Breast epithelium (tissue), 4 donors: ENCODE measurements at places on chromosomes 3 and 15. TPM values are rescaled to one million over a fixed set of nuclear protein-coding genes. Genes with fewer than 3 reads are reported as not detected.

The ROBO2 gene
- total RNA-seq, result 0.98 TPM

DNA sequence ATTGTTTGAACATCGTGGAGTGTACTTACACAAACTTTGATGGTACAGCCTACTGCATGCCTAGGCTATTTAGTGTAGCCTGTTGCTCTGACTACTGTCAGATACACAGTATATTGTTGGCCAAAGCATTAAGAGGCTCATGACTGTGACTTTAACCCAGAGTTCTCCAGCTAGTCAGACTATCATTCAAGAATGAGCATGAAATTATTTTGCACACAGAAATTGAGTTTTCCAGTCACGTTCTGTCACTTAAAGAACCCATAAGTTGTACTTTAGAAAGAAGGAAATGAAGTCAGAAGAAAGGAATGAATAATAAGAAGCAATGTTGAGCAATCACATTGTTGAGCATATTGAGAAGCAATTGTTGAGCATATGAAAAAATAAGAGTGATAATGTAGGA, 37.6 kb upstream of the SLC22A13 start:
- no peak for DNase-seq

DNA sequence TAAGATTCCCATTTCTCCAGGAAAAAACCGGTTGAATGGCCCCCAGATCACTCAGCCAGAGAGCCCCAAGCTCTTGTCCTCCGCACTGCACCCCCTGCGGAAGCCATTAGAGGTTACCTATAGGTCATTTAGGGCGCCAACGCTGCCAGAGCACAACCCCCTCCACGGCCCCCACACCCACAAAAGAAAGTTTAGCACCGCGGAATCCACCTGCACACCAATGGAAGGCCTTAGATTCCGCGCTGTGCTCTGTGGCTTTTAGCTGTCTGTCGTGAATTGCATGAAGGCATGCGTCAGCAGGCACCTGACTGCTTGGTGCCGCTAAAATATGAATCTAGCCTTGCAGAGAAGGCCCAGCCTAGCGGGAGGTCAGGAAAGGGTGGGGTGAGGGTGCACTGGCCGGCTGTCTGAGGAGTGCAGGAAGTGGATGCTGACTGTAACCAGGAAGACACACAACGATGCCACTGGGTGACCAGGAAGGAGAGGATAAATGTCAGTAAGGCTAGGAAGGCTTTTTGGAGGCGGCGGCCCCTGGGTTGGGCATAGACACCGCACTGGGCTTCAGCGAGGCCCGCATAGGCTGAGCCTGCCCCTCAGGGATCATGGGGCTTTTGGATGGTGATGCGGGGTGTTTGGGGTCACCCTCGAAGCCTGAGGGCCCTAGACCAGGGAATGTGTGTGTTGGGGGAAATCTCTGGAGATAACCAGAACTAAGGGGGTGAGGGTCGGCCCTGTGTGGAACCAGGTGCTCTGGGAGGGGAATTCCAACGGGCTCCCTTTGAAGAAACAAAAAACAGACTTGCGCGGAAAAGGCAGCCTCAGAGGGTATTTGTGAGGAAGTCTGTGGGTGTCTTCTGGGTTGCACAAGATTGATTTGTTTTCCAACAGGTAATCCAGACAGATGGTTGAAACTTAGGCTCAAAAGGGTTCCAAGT, 976 bp upstream of the NUP210 start:
- DNase-seq, result no peak

DNA sequence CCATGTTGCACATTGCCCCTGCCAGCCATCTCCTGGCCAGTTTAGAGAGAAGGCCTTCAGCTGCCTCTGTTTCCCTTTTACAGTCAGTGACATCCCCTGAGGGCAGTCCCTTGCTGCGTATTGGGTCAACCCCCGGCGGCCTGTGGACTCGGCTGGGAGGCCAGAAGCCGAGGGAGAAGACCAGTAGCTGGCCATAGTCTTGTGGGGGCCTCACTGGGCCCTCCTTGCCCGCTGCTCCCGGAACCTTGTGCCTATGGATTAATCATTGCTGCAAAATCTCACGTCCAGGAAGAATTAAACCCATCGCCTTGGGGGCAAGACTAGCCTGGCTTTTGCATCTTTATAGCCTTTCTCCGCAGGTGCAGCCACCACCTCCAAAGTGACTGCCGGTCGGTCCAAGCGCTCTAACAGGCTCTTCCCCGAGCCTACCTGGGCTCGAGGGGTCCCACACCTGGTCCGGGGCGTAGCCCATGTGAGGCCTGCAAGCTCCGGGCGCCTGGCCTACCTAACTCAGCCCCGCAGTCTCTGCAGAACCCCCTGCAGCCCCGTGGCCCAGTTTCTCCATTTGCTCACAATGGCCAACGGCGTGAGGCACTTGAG, 870 bp upstream of the CHAC1 start:
- no peak for DNase-seq

GRCh38 chr3:12278566-12278965, 10.3 kb upstream of the PPARG start:
- DNase-seq, result no peak

DNA sequence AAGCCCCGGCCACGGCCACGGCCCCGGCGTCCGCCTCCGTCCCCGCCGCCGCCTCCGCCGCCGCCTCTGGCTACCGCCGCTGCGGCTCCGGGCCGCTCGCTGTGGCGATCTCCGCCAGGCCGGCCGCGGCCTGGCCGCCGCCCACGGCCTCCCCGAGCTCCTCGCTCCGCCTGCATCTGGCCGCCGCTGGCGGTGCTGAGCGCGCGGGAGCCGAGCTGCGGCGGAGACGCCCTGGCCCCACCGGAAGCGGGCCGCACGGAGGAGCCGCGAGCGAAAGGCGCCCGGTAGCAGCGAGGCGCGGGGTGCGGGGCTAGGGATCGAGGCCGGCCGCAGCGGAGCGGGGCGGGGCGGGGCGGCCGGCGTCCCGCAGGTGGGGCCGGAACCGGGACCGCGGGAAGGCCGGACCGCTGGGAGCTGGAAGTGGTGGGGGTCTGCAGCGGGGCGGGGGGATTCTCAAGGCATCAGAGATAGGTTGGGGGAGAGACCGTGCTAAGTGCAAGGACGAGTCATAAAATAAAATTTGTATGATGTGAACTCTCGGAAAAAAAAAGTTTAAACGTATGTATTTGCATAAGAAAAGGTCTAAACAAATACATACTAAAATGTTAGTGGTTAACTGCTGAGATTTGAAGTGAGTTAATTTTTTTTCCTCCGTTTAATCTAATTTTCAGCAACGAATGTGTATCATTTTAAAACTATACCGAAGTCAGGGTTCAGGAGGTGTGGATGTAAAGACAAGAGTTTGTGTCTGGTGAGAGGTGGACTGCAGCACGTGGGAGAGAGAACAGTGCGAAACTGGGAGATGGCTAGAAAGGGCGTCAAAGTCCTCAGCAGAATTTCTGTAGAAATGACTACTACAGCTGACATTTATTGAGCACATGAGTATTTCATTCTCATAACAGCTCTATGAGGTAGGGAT, at the start of gene AVEN:
Gene AVEN (minus strand): TSS at position 334 of the 919 bp plus-strand sequence. CDS start 158 bp downstream, at position 176.
- no peak for DNase-seq

- DNase-seq, result no peak
Observed at GRCh38 chr3:168121184-168122017, 25.7 kb upstream of the GOLIM4 start.

- DNase-seq, result no peak
Observed at GRCh38 chr15:82122746-82123400, 77.1 kb upstream of the MEX3B start.

DNA sequence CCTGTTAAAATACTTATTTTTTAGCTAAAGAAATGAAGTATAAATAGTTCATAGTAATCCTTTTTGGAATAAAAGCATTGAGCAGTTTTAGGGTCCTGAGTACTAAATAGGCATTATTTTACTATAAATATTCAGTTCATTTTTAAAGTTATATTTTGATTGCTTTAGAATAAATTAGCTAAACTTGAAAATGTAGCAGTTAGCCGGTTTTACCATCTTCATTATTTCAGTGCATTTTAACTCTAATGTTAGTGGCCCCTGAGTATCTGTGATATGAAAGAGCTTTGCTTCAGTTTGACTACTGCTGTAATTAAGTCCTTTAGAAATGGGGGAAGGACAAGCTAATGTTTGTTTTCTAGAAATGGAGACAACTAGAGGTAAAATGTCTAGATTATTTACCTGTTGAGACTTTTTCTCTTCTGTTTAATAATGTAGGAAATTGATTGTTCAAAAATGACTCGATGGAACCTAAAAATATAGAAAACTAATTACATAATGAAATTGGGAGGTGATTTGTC, 3.6 kb downstream of the SMC4 start:
- DNase-seq, result no peak

GRCh38 chr3:142844339-142844977, 44.4 kb downstream of the PCOLCE2 start:
- DNase-seq, result no peak

DNA sequence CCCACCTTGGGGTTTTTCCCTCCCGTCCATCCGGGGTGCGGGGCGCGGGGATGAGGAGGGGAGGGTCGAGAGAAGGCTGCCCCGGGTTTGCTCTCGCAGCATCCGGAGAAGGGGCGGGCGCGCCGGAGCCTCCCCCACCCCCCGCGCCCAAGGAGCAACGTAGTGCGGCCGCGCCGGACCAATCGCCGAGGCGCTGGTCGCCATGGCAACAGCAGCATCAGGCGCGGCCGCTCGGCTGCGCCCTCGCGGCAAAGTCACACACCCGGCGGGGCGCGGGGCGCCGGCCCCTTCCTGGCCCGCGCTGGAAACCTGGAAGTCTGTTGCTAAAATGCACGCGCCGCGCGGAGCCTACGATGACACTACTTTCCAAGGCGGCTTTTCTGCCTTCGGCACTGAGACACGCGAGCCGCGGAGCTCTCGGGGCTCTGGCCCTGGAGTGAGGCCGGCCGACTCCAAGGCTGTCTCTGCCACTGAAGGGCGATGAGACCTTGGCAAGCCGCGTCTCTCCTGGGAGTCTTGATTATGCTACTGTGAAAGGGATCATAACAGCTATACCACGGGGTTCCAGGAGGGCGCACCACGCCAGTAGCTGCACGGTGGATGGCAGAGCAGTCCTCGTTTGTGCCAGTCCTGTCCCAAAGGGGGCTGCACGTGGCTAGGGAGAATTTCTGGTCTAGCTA, at the start of gene IQSEC1:
Gene IQSEC1 (minus strand): TSS at position 104 of the 680 bp plus-strand sequence. CDS start 415 bp downstream, outside the sequence.
- DNase-seq, result no peak

DNA sequence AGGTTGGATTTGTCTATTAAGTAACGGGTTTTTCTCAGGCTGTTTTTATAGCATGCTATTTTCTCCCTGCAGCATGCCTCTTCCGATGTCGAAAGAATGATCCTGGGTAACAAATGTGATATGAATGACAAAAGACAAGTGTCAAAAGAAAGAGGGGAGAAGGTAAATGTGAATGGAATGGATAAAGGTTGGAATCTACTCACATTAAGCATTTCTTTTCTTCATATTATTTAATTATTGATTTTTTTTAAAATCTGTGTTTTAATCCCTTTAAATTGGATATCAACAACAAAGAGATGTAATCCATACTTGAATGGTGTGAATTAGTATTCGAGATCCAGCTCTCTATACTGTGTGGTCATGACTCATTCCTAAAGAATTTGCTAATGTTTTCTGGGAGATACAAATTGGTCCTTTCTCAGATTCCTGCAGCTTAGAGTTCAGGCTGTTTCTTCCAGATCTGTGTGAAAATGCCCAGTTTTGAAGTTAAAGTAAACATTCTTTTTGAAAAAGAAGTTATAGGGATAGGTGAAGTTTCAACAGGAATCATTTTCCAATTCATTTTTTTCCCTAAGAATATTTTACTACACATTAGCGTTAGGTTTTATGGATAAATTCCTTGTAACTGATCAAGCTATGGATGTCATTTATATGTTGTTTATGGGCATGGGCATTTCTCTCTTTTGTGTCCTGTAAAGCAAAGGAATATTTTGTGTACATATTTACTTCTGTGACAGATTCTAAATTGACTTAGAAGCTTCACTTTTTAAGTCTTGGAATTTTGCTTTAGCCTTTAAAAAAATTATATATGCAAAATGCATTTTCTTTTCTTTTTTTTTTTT, 20.8 kb upstream of the APH1B start:
- no peak for DNase-seq

DNA sequence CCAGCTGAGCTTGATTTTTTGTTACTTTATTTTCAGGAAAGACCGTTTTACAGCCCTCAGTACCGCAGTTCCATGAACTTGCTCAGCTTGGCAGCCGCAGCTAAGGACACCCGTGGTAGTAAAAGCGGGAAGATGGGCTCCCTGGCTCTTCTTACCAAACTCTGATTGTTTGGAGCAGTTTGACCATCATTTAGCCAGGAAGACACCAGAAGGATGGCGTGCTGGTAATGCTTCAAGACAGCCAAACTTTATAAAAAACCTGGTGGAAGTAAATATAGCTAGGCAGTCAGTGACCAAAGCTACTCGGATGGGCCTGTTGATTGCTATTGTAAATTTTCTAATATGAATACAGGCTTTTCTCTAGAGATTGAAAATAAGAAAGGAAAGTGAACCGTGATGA, 28.9 kb downstream of the POLR2M start:
- no peak for DNase-seq

- DNase-seq, result no peak
Observed at GRCh38 chr3:49327485-49327884, 12.4 kb downstream of the USP4 start.

DNA sequence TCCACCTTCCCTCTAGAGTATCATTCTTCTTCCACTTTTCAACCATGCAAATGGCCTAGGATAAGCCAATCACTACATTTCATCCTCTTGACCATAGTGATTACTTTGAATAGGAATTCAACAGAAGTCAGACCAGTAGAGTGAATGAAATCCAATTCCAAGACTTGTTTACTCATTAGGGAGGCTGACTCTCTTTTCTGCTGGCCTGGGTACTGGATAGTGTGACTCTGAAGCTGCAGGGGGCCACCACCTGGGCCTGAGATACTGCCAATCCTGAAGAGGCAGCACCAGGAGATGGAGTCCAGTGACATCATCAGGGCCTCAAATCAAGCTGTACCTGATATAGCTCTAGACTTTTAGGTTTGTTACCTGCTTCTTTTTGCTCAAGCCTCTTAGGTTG, 7.0 kb upstream of the FSTL1 start:
- DNase-seq, result no peak

The CD200 gene
- total RNA-seq, result 4.8 TPM

DNA sequence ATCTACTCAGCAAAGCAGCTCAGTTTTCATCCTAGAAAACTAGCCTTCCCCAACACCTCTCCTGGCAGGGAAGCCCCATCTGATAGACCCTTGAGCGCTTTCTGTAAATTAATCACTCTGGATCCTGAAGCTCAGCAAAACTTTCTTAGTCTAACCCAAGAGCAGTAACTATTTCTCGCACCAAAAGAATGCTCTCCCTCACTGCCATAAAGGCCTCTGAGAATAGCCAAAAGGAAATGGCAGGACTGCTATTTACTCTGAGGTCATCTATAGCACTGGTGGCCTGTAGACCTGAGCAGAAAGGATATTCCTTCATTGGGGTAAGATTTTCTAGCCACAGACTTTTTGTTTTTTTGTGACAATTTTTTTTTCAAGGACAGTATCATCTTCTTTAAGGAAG, 345.8 kb upstream of the ADAMTS9 start:
- no peak for DNase-seq

- DNase-seq, result no peak
Observed at GRCh38 chr3:136899622-136900158, 37.7 kb downstream of the NCK1 start.

- no peak for DNase-seq
Observed at GRCh38 chr15:64685230-64685888, 90.0 kb downstream of the RBPMS2 start.

The IL17RB gene
- total RNA-seq, result 0.64 TPM

The GOLGA8J gene
- 0.44 TPM for total RNA-seq

- DNase-seq, result no peak
Observed at GRCh38 chr3:47613722-47614121, 35.1 kb upstream of the CSPG5 start.

The TJP1 gene
- 101 TPM for total RNA-seq

GRCh38 chr15:85646538-85647091, 148.1 kb downstream of the KLHL25 start:
- no peak for DNase-seq

The CACNA1D gene
- total RNA-seq, result 0.96 TPM
